ENCODE measurements at places on chromosomes 16 and 17.

DNA sequence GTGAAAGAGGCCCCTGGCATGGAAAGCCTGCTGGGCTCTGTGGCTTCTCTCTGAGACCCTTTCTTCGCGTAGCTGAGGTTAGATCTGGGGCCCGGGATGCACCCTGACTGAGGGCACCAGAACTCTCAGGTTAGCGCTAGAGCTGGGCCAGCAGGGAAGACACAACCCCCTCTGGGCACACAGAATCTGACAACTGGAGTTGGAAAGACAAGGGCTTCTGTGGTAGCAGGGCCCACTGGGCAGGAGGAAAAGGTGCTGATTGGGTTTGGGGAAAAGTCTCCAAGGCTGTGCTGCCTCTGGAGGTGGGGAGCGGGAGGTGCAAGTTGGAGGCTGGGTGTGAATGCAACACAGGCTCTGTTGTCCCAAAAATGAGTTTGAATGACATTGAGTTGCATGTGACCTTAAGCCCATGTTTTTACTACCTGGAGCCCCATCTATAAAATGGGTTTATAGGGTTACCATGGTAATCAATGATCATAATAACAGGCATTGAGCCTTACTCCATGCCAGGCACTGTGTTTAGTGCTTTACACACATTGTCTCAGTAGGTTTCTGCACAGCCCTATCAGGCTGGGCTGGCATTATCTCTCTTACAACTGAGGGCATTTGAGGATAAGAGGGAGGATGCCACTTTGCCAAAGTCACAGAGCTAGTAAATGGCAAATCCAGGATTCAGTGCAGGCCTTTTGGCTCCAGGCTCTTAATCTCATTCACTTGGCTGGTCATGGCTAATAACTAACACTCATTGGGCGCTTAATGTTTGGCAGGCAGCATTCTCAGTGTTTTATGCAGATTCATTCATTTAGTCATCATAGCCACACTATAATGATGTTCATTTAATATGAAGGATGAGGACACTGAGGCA, 9.5 kb upstream of the IGFBP4 start:
- no peak for DNase-seq

- no peak for DNase-seq
Measured at GRCh38 chr16:24781256-24781655, 51.8 kb downstream of the TNRC6A start.

DNA sequence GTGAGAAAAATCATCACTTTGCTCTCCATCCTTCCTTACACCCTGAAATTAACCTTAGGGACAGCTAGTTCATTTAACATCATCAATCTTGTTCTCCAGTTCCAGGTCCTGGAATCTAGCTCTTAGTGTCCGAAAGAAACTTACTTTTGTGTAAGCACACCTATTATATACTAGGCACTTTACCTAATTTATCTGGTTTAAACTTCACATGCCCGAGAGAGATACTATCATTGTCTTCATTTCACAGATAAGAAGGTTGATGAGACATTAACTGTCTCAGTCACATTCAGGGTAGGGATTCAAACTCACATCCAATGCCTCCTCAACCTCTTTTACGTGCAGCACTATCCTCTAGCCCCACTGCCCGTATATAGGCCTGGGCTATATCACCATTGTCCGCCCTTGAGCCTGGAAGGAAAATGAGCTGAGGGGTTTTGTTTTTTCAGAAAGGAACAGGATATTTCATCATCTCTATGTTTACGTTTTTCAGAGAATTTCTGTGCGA, 501 bp upstream of the AP2B1 start:
- DNase-seq, result no peak

DNA sequence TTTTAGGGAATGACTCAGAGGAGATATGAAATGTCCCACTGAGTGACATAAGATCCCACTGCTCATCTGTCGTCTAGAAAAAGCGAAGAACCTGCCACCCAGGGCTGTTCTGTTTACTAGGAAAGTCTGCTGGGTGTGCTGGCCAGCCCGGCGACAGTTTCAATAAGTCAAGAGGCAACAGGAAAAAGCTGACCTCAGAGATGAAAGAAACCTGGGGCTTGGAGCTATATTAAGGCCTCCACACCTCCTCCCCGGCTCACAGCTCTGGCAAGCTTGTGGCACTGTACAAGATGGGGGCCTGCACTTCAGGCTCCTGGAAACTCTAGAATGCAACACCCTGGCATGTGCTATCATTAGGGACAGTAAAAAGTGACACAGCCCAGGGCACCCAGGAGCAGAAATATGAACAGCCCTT, 10.6 kb downstream of the ZFHX3 start:
- no peak for DNase-seq

DNA sequence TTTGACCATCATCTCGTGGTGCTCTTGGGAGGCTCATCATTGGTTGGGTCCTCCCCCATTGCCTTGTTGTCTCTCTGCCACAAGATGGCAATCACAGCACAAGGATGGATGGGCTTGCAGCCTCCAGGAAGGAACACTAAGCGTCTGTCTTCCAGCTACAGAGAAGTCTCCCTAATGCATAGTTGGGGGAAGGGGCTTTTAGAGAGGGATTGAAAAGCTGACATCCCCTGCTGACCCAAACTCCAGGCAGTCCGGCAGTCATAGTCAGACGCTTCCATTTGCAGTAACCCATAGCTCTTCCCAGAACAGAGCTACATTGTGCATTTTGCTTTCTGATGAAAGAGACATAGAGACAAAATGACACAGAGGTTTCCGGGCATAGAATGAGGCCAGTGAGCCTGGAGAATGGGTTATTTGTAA, 111.4 kb downstream of the UTP18 start:
- no peak for DNase-seq

DNA sequence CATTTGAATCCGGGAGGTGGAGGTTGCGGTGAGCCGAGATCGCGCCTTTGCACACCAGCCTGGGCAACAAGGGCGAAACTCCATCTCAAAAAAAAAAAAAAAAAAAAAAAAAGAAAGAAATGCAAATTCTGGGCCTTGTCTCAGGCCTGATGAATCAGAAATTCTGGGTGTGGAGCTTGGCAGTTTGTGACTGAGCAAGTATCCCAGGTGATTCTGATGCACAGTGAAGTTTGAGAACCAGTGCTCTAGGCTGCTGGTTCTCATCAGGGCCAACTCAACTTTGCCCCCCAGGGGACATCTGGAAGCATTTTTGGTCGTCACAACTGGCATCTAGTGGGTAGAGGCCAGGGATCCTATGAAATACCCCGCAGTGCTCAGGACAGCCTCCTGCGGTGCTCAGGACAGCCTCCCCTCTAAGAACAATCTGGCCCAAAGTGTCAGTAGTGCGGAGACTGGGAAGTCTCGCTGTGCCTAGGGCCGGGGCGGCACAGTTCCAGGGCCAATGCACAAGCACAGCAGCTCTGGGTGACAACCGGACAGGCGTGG, 55.9 kb downstream of the SDK2 start:
- DNase-seq, result no peak

DNA sequence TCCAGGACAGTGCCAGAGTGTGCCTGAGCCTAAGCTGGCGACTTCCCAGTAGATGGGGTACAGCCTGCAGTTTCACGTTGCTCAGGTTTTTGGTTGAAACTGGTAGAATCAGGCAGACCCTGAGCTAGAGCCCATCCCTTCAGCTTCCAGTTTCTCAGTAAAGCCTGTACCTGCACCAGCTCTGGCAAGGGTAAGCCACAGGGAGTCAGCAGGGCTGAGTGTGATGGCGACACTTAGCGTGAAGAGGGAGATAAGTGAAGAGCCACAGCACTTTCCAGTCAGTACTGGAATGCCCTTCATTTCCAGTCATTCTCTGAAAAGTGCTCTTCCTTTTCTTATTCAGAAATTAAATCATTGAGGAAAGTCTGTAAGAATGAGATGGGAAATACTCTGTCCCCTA, 22.4 kb downstream of the PLD6 start:
- DNase-seq, result no peak

- no peak for DNase-seq
Measured at GRCh38 chr17:12538003-12538402, 127.7 kb upstream of the MYOCD start.

- no peak for DNase-seq
Measured at GRCh38 chr17:48997827-48998586, 822 bp downstream of the IGF2BP1 start.

- DNase-seq, result no peak
Measured at GRCh38 chr16:16073891-16074881, 124.8 kb downstream of the ABCC1 start.

- no peak for DNase-seq
Measured at GRCh38 chr17:81159611-81160265, 5.6 kb upstream of the PVALEF start.

DNA sequence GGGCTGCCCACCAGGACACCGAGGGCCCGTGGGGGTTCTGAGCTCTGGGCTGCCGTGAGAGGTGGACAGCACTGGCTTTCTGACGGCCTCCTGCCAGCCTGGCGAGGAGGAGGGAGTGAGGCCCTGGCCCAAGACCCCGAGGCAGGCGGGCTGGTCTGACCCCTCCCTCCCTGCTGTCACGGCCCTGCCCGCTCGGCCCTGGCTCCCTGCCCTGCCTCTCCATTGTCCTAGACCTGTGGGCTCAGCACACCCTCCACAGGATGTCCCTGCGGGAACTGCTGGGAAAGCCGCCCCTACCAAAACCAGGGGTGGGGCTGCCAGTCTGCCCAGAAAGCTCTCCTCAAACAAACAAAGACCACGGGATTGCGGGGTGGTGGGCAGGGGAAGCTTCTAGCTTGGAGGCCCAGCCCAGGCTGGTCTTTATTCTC, 20.7 kb downstream of the SPNS2 start:
- DNase-seq, result no peak

GRCh38 chr17:59368218-59368857, 36.9 kb downstream of the YPEL2 start:
- DNase-seq, result no peak

DNA sequence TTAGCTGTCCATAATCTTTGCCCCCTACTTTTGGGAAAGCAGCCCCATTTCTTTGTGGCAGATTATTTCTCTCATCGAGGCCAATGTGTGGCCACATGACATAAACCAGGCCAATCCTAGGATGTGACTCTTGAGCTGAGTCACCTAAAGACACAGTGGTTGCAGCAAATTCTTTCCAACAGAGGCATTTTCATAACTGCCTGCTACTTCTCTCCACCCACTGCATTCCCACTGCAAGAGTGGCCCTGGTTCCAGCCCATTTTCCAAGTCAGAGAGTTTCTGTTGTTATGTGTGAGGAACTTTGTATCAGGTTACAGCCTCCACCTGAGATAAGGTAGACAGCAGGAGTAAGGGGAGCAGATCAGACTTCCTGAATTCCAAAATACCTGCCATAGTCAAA, 195.2 kb downstream of the RGS9 start:
- DNase-seq, result no peak

GRCh38 chr16:87702325-87702811, 63.4 kb downstream of the KLHDC4 start:
- DNase-seq, result no peak

DNA sequence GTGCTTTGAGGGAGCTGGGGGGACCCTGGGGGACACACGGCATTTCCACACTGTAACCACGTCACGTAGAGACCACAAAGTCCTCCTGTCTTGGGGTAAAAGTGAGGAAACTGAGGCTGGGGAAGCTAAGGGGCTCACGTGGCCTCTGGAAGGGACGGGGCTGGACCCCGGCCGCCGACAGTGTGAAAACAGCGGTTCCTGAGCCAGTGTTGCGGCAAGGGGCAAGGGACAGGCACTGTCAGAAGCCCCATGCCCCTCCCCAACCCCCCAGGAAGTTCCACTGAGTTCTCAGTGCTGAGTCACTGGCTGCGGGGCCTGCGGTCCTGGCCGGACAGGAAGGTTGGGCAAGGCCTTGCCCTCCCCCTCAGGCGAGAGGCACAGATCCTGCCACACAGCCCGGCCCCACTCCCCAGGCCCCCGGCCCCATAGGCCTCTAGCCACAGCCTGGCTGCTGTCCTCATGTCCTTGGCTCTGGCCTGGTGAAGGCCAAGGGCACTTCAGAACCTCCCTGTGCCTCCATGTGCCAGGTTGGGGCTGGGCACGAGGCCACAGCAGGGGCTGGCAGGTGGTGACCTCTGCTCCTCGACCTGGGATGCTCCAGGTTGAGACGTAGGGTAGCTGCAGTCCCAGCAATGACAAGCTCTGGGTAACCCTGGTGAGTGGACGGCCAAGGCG, 5.0 kb upstream of the CCDC57 start:
- DNase-seq, result no peak

DNA sequence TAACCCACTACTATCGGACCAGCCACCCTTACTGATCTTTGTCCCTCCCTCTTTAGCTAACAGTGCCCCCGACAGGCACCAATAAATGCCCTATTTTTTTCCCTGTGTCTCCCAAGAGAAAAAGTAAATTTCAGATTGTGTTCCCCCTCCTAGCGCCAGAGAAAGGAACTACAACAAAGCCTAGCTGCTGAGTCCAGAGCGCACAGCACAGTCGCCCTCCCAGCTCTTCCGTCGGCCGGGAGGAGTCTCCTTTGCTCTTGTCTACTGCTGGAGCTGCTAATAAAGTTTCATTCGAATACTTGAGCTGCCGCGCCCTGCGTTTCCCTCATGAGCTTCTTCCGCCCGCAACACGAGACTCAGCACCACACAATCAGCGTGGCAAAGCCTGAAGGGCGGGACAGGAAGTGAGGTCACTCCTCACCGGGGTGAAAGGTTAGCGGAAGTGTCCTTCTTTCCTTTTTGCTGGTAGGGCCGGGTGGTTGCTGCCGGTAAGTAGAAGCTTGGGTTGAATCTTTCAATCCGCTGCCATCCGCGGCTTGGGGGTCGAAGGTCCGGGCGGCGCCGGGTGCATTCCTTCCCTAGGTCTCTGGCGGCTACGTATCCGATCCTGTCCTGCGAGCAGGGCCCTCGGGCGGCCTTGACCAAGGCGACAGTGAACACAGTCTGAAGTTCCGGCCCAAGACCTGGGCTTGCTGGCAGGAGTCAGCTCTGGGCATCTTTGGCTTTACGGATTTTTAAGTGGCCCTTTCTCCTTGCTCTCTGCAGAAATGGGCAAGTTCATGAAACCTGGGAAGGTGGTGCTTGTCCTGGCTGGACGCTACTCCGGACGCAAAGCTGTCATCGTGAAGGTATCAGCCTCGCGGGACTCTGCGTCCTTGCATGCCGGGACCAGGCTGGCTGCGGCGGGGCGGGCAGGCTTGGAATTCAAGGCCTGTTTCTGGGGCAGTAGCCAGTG, at the start of gene RPL27:
RPL27 (plus strand) TSS at position 436 of the 955 bp plus-strand sequence; CDS start at position 768, 332 bp downstream.
- peak; percentile 93 for DNase-seq

GRCh38 chr17:27569884-27570577, 61.0 kb upstream of the LGALS9 start:
- no peak for DNase-seq

DNA sequence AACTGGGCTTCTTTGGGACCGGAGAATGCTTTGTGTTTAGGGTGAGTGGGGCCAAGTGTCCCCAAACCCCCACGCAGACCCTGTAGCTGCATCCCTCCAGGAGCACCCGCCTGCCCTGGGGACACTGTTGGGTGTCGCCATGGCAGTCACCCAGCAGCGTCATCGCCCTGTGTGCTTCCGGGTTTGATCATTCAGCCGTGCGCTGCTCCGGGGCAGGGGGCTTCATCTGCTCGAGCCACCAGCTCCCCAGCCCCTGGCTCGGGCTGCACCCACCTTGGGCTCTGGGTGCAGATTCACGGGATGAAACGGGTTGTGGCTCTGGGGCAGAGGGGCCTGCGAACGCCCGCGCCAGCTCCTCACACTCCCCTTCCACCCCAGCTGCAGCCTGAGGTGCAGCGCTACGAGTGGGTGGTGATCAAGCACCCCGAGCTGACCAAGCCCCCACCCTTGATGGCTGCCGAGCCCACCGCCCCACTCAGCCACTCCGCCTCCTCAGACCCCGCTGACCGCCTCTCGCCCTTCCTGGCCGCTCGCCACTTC, 13.8 kb upstream of the ATP6V0C start:
- DNase-seq, result no peak
